ENCODE measurements at places on chromosomes 1 and 21.

GRCh38 chr1:182731852-182732575 is 47.6 kb upstream of the RGS8 start:
- no peak for DNase-seq

GRCh38 chr1:1282998-1283397 is 2.8 kb downstream of the SCNN1D start:
- DNase-seq, result no peak

DNA sequence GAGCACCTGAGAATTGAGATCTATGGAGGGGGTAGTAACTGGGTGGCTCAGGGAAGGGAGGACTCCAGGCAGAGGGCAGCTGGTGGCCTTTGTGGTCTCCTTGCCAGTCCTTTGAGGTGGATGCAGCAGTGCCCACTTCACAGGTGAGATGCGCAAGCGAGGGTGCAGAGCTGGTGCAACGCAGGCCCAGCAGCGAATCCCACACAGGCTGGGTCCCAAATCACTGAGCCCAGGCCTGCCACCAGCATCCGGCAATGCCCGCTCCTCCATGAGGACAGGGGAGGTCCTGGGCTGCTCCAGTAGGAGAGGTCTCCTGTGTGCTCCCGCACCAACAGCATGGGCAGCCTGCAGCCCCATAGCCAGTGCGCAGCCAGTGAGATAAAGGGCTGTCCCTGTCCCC is 318.0 kb downstream of the PCP4 start:
- no peak for DNase-seq

DNA sequence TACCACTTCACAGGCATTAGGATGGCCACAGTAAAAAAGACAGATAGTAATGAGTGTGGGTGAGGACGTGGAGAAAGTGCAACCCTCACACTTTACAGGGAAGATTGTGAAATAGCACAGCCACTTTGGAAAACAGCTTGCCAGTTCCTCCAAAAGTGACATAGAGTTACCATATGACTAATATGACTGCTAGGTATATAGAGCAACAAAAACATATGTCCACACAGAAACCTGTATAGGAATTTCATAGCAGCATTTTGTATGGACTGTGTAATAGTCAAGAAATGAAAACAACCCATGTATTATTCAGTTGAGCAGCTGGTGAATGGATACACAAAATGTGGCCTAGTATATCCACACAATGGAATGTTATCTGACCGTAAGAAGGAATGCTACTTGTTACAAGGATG is 30.4 kb upstream of the LBR start:
- no peak for DNase-seq

DNA sequence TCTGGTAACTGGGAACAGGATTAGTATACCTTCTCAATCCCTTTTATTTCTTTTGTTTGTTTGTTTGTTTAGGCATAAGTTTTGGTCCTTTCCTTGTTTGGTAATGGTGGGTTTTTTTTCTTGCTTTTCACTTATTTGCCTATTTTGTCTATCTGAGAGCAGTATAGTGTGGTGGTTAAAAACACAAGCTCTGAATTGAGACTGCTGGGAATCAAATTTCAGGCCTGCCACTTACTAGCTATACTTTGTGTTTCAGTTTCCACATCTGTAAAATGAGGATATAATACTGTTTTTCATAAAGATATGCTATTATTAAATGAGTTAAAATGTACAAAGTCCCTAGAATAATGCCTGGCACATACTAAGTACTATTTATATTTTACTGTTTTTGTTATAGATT is 81.6 kb upstream of the IVNS1ABP start:
- no peak for DNase-seq

GRCh38 chr1:214573386-214574318 is 22.2 kb upstream of the PTPN14 start:
- no peak for DNase-seq

GRCh38 chr1:12142891-12143630 is 23.7 kb upstream of the TNFRSF1B start:
- no peak for DNase-seq

DNA sequence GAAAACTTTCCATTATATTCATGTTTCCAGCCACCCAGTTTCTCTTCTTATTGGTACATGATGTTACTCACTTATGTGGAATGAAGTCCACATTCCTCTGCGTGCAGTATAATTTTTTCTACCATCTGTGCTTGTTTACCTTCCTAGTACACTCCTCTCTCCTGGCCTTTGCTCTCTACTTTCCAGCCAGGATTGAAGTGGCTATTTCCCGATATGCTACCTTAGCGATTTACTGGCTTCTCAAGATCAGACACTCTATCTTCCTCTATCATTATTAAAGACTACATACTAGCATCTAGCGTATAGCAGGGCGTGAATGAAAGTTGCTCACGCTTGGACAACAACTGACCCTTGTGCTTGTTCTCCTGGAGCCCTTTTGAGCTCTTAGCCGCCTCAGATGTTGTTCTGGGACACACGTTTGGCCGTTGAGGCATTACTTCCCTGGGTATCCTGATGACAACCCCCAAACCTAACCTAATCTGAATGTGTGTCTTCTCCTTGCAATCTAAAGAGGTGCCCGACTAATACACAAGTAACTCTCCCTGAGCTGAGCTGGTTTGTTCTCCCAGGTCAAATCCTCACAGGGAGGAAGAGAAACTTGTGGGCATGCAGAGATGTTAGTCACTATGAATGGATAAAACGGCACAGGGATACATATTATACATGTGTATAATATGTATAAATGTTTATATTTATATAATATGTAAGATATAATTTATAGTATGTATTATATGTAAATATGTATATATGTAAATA is 13.4 kb upstream of the MTARC2 start:
- DNase-seq, result no peak

GRCh38 chr1:59015708-59016107 is 231.9 kb upstream of the JUN start:
- no peak for DNase-seq

DNA sequence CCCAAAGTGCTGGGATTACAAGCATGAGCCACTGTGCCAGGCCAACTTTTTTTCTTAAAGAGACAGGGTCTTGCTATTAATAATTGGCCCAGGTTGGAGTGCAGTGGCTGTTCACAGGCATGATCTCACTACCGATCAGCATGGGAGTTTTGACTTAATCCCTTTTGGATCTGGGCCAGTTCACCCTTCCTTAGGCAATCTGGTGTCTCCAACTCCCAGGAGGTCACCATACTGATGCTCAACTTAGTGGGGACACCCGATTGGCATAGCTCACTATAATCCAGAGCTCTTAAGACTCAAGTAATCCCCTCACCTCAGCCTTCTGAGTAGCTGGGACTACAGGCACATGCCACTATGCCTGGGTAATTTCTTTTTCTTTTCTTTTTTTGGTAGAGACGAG is 64.2 kb upstream of the SCYL3 start:
- no peak for DNase-seq

DNA sequence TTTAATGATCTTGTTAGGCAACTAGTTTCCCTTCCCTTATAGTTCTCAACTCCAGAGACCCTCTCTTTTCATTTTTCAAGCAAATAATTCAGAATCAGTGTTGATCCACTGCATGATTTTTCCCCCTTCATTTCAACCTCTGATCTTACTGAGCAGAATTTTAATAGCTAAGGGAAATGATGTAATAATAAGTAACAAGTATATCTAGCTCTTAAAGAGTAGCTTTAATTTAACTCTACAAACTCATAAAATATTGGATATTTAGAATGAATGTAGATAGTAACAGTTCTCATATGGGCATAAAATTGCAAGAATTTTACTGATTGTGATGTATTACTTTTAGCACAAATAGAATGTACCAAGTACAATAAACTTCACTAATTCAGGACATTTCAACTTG is 130.2 kb downstream of the NR5A2 start:
- no peak for DNase-seq

DNA sequence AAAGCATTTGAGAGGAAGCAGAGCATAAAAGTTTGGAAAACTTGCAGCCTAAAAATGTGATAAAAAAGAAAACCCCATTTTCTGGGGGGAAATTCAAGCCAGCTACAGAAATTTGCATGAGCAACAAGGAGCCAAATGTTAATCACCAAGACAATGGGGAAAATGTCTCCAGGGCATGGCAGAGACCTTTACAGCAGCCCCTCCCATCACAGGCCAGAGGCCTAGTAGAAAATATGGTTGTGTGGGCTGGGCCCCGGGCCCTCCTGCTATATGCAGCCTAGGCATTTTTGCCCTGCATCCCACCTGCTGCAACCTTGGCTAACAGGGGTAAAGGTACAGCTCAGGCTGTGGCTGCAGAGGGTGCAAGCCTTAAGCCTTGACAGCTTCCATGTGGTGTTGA is 299.6 kb upstream of the NCAM2 start:
- no peak for DNase-seq
